Smooth muscle cell of trachea (primary cell): ENCODE measurements at places on chromosomes 5 and 9. TPM values are rescaled to one million over a fixed set of nuclear protein-coding genes. Genes with fewer than 3 reads are reported as not detected.

Gene N4BP3
- total RNA-seq = 1.7 and 2.2 TPM in 2 replicates

Gene PCDHGA9
- 7.4 and 8.0 TPM in 2 replicates for total RNA-seq

Gene C5orf15
- 48.6 and 57.3 TPM in 2 replicates for total RNA-seq

Gene ZNF782
- 4.0 and 4.7 TPM in 2 replicates for total RNA-seq

Gene GRPEL2
- total RNA-seq = 15.9 and 17.7 TPM in 2 replicates

Gene C9orf50
- total RNA-seq = 0.17 and 0.44 TPM in 2 replicates

Gene FAM151B
- 3.8 and 5.0 TPM in 2 replicates for total RNA-seq

Gene ADRB2
- 1.3 and 2.2 TPM in 2 replicates for total RNA-seq

Gene FREM1
- 0.15 and 0.17 TPM in 2 replicates for total RNA-seq

Gene ERAP2
- total RNA-seq = 6.8 and 75.6 TPM in 2 replicates

Gene ABCA2
- 22.1 and 30.8 TPM in 2 replicates for total RNA-seq

Gene IRX4
- 0.15 TPM in 1 of 2 replicates, not detected in the other for total RNA-seq

Gene CDX1
- total RNA-seq = 0.15 and 0.17 TPM in 2 replicates
